Activated B cell treated with CpG ODN at 0.5 μM for 24 hours (primary cell): ENCODE measurements at places on chromosomes 3 and 15.

- DNase-seq: no peak
Measured at GRCh38 chr15:100942656-100943425, 23.7 kb downstream of the LRRK1 start.

GRCh38 chr3:30227571-30228301 is 378.7 kb upstream of the TGFBR2 start:
- DNase-seq: no peak

- no peak for DNase-seq
Measured at GRCh38 chr3:153658136-153658535, 463.1 kb upstream of the ARHGEF26 start.

DNA sequence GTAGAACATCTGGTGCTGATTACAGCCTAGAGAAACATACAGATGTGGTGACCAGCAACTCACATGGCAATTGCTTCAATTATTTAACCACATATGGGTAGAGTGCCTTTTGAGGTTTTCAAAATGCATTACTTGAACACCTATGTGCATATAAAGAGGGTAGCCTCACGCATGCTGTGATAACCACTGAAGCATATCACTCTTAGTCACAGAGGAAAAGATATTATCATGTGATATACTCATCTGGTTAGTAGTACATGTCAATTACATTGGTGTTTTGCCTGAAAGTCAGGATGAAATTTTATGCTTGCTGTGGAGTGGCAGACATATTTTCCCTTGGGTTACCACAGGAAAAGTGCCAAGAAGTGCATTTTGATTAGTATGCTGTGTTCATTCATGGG is 459.3 kb upstream of the AGTR1 start:
- DNase-seq: no peak

DNA sequence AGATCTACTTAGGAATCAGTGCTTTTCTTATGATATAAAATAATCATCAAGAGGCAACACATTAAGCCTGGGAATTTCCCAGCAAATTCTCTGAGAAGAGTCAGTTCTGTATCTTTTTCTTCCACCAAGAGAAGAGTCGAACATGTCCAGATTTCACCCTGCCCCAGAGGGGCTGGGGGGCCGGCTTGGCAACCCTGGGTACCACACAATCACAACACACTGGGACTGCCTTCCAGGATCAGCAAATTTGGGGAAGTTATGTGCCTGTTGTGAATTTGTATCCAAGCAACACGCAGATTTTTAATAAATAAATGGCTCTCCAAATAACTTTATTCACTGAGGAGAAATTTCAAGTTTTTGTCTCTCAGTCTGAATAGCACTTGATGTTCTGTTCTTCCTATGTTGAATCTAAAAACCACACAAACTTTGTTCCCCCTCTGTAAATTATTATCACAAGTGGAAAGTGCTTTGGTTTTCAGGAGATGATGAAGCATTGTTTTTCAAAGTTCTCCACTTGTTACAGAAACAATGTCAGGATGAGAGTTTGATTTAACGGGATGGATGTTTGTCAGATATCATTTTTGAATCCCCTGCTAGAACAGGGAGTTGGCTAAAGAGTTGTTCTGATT is 357.2 kb downstream of the ZNF385D start:
- no peak for DNase-seq

DNA sequence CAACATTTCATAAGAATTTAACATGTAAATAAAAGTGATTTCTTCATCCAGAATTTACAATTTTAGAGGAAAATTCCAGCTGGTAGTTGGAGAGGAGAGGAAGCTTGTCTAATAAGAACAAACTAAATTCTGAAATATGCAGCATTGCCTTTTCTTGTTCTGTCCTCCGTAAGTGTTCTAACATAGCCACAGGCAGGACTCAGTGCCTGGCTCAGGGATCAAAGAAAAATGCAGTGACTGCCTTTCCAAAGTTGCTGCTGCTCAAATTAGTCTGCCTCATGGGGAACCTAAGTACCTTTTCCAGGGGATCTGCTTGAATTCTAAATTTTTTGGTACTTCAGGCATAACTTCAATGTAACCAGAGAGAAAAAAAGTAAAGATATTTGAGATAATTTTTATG is 713.0 kb upstream of the CADM2 start:
- no peak for DNase-seq

DNA sequence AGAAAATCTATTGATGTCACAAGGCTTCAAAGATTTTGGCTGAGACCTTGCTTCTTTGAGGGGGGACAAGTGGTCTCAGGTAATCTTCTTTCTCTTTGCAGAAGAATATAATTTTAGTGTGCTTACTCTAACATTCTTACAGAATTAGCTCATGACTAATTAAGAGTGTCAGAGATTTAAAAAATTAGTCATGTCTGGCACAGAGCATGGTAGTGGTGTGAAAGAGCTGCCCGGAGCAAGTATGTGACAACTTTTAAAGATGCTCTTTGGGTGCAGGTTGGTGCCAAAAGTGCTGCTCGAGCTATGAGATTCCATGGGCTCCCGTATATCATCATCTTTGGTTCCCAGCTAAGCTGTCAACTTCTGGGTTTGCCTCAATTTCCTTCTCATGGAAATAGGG is 31.1 kb downstream of the CYP19A1 start:
- no peak for DNase-seq

DNA sequence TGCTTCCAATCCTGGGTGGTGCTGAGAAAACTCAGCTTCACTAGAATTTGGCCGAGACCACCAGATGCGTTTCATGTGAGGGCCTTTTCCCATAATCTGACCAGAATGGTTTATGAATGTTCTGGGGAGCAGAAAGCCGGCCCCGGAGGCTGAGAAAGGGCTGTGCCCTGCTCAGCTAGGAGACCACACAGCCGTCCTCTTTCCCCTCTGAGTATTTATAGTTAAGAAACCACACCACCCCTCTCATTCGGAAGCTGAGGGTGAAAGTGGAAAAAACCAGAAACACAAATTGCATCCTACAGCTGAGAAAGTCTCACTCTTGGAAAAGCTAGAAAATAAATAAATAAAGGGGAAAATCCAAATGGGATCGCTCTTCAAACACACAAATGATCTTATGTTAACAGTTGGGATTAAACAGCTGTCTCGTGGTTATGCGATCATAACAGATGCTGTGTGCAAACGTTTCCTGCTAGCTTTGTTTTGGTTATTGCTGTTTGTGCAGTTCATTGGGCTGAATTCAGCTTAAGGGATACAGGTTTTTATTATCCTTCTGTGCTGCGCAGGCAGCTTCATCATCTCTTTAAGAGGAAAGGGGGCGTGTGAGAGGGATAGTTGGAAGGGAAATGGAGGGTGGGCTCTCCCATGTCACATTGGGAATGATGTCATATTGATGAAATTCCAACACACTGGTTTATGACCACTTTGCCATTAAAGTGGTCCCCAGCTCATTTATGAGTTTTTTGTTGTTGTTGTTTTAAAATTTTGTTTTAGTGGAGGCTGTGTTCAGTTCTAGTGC is 1026.2 kb upstream of the NR2F2 start:
- DNase-seq: no peak

GRCh38 chr3:71217640-71218222 is 365.8 kb downstream of the FOXP1 start:
- no peak for DNase-seq

- no peak for DNase-seq
Measured at GRCh38 chr3:183502237-183503181, 53.0 kb downstream of the KLHL6 start.

DNA sequence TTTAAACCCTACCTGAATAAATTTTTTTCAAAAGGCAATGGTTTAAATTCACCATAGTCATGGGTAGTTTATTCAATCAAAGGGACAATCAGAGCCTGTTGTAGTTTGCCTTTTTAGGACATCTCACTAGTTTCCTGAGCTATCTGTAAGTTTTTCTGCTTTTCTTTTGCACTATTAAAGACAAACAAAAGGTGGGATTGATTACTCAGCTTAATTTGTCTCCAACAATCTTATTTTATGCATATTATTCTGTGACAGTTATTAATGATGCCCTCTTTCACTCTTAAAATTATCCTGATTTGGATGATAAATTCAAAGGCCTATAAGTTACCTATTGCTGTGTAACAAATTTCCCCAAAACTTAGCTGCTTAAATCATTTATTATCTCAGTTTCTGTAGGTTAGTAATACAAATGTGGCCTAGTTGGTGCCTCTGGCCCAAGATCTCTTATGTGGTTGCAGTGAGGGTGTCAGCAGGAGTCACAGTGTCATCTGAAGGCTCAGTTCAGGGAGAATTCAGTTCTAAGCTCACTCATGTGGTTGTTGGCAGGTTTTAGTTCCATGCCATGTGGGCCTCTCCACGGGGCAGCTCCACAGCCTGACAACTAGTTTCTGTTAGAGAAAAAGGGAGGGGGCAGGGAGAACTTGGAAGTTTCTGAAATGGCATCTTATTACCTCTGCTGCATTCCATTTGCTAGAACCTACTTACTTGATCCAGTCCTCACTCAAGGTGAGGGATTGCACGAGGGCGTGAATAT is 16.0 kb downstream of the ARMC8 start:
- no peak for DNase-seq

- no peak for DNase-seq
Measured at GRCh38 chr3:58336135-58336882, 3.6 kb downstream of the PXK start.

DNA sequence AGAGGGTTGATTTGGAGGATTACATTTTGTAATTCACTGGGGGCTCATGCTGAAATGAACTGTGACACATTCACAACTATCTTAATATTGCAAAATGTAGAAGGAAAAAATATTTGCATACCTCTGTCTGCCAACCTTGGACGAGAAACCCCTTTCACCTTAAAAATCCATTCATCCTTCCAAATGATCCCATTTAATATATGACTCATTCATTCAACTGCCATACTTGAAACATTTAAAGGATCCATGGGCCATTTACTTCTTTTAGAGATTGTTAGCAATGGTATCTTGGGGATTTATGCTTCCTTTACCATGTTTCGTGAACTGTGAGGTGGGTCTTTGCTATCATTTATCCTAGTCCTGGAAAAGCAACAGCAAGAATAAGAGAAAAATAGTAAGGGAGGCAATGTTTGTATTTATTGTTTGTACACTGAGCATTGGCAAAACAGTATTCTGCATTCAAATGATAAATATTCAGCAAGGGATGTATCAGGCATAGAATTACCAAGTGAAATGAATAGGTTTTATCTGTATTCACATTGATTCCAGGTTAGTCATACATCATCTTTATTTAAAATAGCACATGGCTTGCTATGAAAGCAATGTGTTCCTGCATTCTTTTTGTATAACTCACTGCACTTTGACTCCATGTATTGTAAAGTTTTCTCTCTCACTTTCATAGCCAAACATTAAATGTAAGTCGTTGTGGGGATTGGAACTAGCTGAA is 378.1 kb downstream of the NSUN3 start:
- DNase-seq: no peak

- no peak for DNase-seq
Measured at GRCh38 chr3:152671446-152672319, 163.2 kb upstream of the P2RY1 start.

GRCh38 chr3:66836363-66837152 is 161.5 kb upstream of the KBTBD8 start:
- no peak for DNase-seq

GRCh38 chr3:31167666-31168065 is 273.2 kb upstream of the GADL1 start:
- DNase-seq: no peak

DNA sequence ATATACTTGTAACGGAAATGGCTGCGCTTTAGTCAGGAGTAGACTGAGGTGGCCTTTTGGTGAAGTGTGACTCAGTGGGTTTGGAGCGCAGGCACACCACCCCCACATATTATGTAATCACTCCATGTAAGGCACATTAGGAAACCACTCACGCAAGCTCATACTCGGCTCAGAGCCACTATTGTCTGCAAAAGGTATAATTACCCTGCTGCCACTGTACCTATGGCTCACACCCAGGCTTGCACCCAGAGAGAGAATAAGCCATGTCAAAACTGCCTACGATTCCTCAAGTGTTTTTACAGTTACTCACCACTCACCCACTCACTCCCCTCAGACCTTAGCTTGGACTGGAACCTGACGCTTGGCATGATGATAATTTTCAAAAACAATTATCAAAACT is 611.9 kb upstream of the CCDC54 start:
- no peak for DNase-seq

DNA sequence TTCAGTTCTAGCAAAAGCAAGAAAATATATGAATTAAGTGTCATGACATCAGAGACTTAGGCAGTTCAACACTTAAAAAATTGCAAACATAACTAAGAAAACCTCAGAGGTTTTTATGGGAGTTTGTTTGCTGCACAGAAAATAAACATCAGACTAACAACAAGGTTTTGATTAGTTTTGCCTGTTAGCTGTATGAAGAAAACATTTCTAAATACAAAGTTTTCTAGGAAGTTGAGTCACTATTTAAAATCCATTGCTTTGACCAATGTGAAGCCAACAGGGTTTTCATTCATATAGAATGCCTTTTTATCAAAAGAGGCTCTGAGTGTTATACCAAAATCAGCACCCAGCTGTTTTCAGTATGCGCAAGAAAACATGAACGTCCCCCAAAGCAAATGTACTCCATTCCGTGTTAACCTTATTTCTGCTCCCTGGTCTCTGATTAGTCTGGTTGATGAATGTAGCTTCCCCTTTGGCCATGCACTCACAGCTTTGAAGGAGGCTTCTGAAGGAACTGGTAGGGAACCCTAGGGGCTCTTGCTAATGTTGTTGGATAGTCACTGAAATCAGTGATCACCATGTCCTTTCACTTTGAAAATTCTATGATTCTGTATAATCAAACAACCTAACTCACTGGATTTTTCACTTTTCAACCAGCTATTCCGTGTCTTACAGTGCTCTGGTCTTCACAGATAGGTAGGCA is 89.6 kb upstream of the TSEN2 start:
- DNase-seq: no peak

DNA sequence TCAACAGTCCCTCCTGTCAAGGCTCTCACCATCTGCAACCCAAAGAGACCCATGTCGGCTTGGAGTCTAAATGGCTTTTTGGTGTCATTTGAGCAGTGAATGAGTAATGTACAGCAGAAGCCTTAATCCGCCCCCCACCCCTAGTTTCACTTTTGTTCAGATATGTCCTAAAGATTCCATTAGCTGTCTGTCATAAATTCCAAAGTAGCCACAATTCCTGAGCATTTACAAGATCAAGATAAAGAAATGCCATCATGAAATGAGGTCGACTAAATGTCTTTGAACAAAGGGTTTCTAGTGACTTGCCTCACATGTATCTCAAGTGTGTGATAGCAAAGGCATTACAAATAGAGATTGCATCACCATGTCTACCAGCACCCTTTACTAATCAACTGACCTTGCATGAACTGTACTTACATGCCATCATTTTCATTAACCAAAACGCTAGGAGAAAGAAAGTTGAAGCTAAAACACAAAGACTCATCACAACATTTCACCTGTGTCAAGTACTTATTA is 123.8 kb upstream of the PHLDB2 start:
- no peak for DNase-seq
